ENCODE measurements at places on chromosomes 16 and 17.

DNA sequence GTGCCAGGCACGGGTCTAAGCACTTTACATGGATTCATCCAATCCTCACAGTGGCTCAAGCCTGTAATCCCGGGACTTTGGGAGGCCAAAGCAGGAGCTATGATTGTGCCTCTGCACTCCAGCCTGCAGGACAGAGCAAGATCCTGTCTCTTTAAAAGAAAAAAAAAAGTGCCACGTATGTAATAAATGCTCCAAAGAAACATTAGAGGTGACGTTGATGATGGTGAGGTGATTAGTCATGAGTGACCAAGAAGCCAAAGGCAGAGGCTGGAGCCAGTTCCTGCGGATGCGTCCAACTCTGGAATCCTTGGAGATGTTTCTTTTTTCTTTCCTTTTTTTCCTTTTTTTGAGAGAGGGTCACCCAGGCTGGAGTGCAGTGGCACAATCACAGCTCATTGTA lies 59.4 kb upstream of the SIAH1 start:
- no peak for DNase-seq

- no peak for DNase-seq
Measured at GRCh38 chr17:67316781-67317180, 49.6 kb downstream of the PSMD12 start.

DNA sequence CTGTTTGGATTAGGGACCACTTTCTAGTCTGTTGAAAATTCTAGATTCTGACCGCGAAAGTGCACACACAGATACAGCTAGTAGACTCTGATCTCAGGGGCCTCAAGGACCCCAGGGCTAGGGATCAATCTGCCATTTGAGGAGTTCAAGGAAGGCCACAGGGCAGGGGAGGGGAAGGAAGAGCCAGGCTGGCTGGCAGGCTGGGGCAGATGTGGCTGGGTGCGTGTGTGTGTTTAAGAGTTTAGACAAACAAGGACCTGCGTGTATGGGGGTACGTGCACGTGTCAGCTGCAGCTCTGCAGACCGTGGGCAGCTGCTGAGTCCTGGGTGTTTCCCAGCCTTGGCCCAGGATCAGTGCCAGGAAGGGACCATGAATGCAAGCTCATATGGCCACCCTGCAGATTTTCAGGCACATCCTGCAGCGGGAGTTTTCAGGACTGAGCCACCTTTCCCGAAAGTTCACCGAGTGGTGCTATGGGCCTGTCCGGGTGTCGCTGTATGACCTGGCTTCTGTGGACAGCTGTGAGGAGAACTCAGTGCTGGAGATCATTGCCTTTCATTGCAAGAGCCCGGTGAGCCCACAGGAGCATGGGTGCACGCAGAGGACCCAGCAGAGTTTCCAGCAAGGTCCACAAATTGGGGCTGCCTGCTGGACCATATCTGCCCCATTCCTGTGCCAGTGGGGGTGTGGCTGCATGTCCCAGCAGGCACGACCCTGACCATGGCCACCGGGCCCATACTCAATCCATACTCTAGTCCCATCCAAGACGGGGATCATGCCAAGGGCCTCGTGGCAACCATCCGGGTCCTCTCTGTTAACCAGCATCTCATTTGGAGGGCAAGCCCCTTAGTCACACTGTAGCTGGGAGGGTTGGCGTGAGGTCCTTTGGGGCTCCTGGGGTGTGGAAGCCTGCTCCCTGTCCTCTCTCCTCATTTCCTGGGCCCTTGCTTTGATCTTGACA lies 10.6 kb downstream of the TRPV2 start:
- DNase-seq: no peak

DNA sequence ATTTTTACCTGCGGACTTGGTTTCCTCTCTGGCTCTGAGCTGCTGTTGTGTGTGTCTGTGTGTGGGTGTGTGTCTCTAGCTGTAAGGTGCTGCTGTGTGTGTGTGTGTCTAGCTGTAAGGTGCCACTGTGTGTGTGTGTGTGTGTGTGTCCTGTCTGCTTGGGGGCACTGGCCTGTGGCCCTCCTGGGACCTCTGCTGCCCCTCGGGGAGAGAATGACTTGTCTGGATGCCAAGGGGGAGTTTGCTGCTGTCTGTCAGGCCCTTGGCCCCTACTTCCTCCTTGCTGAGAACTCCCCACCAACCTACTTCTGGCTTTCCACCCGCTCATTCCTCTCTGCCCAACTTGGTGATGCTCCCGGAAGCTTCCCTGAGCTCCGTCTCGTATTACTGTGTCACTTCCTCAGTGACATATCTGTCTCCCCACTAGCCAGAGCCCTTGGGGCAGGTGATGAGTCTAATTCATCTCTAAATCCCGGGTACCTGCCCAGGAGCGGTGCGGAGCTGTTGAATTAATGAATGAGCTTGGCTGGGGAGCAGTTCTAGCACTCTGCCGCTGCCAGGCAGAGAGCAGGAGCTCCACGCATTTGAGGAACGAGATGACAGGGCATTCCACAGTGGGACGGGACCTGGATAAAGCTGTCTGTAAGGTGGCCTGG lies 3.5 kb upstream of the LASP1NB start:
- DNase-seq: no peak

GRCh38 chr17:76004750-76005262 lies 4.2 kb downstream of the CDK3 start:
- DNase-seq: no peak

DNA sequence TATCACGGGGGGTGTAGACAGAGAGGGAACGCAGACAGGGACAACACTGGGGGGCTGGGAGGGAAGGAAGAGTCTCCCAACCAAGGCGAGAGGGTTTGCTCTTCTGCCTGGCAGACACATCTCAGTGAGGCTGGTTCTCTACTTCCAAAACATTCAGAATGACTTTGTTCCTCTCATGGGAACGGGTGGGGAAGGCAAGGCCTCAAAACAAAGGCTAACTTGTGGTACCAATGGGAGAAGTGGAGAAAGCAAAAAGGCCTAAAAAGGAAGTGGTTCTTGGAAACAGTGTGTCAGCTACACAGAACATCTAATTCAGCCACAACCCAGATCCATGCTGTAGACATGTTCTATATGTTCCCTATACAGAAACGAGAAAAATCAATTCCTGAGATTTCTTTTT lies 7.5 kb downstream of the FLOT2 start:
- DNase-seq: no peak

DNA sequence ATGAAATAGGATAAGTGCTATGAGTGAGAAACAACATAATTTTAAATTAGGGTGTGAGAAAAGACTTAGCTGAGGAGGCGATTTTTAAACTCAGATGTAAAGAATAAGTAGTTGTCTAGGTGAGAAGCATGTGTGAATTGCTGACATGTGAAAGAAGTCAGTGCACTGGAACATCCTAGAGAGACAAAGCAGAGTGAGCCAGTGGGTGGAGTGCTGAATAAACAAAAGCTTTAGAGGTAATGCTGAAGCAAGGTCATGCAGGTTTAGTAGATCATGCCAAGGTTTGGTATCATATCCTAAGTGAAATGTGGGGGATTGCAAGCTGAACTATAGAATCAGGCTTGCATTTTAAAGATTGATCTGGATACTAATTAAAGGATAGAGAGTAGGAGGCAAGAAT lies 89.4 kb downstream of the KIF2B start:
- no peak for DNase-seq

- DNase-seq: no peak
Measured at GRCh38 chr16:18068477-18068876, 268.1 kb downstream of the NPIPA8 start.

- no peak for DNase-seq
Measured at GRCh38 chr17:66343531-66344078, 41.2 kb downstream of the PRKCA start.

GRCh38 chr16:11495066-11495407 lies 91.7 kb downstream of the LITAF start:
- DNase-seq: no peak

DNA sequence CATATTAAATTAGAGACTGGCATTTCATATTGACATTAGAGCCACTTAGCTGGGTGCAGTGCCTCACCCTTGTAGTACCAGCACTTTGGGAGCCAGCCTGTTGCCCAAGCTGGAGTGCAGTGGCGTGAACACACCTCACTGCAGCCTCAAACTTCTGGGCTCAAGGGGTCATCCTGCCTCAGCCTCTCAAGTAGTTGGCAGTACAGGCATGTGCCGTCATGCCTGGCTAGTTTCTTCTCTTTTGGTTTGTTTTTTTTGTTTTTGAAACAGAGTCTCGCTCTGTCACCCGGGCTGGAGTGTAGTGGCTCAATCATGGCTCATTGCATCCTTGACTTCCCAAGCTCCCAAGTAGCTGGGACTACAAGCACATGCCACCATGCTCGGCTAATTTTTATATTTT lies 8.7 kb downstream of the PPM1E start:
- no peak for DNase-seq

- DNase-seq: peak; percentile 75
Measured at GRCh38 chr16:2969545-2970521, 685 bp downstream of the PAQR4 start.

- no peak for DNase-seq
Measured at GRCh38 chr17:59327981-59328290, 3.5 kb upstream of the YPEL2 start.

GRCh38 chr17:2259769-2260536 lies 43.6 kb downstream of the SMG6 start:
- DNase-seq: no peak

DNA sequence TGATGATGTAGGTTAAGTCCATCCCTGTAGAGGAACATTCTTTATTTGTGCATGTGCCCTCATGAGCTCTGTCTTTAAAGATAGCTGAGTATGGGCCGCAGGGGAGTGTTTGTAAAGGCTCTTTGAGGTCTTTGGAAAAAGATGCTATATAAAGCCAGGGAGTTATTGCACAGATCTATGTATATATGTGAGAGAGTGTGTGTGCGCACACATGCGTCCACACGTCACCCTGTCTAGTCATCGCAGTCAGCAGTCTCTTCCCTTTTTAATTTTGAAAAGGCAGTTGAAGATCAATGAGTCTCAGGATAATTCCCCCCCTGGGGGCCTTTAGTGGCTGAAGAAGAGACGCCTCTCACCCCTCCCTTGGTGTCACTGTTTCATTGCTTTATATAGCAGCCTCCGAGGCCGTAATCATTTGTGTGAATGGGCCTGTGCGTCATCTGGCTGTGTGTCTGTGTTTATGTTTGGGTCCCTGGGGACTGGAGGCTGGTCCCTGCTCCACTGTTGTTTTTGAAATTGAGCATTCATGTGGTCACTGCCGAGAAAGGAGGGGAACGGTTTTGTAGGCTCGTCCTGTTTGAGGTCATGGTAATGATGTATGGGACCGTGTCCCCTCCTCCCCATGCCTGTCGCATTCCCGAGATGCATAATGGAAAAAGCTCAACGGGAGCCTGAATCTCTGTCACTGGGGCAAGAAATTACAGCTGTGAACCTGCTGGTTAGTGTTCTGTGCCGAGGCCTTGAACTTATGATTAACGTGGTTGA lies 143.9 kb downstream of the SNX29 start:
- DNase-seq: peak; percentile 83

DNA sequence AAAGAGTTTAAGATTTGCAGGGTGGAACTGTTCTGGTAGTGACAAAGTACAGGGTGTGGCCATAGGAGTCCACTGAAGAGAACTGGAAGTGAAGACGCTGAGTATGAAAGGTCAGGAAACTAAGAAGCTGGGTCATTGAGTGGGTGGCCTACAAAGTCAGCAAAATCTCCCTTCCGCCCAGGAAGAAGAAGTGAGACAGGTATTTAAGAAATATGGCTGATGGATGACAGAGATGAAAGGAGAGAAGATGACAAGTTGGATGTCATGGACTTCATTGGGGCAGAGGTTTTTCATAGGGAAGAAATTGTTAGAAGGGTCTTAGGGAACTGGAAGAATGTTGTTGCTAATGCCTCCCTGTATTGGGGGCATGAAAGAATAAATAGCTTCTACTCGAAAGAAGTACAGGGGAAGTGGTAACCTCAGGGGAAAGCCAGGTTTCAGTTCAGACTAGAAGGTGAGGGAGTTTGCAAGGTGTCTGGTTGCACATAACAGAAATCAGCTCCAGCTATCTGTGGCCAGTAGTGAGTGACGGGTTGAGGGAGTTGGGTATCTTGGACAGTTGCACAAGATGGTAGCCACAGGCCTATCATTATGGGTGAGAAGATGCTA lies 33.6 kb upstream of the MED13 start:
- DNase-seq: no peak

DNA sequence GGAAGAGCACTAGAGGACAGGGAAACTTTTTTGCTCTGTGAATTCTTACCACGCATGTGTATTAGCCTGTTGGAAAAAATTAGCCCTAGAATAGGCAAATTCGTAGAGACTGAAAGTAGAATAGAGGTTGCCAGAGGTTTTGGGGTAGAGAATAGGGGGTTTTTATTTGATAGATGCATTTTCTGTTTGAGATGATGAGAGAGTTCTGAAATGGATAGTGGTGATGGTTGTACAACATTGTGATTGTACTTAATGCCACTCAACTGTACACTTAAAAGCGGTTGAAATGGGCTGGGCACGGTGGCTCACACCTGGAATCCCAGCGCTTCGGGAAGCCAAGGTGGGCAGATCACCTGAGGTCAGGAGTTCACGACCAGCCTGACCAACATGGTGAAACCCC lies 8.0 kb upstream of the DOC2B start:
- no peak for DNase-seq

DNA sequence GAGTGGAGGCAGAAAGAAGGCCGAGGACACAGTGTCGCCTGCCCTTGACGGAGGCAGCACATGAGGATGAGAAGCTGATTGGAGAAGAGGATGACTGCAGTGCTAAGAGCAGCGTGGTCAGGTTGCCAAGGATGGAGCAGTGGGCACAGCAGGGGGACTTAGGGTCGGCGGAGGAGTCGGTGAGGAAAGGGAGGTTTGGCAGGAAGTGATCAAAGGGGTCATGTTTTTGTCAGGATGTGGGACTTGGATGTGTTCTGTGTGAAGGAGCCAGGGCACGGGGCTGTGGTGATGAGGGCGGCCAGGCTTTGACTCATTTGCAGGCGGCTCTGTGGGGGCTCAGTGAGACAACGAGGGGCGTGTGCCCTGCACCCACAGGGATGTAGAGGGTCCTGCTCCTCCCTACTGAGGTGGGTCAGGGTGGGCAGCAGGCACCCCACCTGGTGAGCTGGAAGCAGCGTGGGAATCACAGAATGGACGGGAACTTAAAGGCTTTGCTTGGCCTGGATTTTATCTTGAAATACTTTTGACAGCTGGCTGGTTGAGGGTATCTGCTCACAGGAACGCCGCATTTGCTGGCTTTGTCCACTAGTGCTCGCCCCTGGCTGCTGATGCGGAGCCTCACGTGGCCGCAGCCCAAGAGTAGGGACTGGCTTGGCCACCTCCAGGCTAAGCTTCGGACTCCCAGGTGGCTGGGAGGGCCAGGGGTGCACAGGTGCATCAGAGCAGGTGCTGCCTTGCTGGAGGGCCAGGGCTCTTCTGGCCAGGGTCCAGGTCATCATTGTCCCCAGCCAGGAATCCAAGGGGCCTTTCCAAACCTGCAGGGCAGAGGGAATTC lies 6.0 kb downstream of the MPG start:
- DNase-seq: no peak

DNA sequence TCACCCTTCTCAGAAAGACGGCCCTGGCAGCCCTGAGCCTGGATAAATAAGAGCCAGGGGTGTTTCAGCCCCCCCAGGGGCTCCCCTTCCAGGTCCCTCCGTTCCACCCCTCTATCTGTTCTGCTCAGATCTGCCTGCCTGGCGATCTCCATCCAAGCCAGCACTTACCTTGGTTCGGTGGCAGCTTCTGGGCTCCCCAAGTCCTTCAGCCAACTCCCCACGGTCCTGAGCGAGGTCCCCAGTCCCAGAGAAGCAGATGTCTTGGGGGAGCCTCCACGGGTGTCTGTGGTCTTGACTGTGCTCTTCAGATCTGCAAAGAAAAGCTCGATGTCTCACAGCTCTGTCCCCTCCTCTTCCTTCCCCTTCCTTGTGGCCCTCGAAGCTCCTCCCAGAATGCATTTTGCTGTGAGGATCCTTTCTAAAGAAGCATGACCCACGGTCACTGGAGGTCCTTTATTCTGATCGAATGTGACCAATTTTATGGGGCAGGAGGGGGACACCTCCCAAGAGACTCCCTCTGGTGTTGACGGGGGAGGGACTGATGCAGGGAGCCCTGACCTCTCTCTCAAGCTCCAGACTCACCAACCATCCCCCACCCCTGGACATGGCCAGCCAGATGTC lies at the start of gene PIK3R6:
PIK3R6 (minus strand) TSS at position 314 of the 621 bp plus-strand sequence. CDS start 17,880 bp downstream, outside the sequence.
- no peak for DNase-seq
